Smooth muscle cell of the pulmonary artery (primary cell): ENCODE measurements at places on chromosomes 5 and 9. TPM values are rescaled to one million over a fixed set of nuclear protein-coding genes. Genes with fewer than 3 reads are reported as not detected.

Gene ANKRD33B
- total RNA-seq: 2.0 and 5.5 TPM in 2 replicates

Gene CTXN3
- not detected in 2 replicates for total RNA-seq

Gene FAM78A
- total RNA-seq: 0.69 and 0.85 TPM in 2 replicates

Gene PCDHA12
- total RNA-seq: 0.07 and 0.33 TPM in 2 replicates

Gene NEURL1B
- 2.1 and 11.3 TPM in 2 replicates for total RNA-seq

Gene CMYA5
- total RNA-seq: 0.52 and 0.69 TPM in 2 replicates

Gene HACD4
- total RNA-seq: 2.0 and 5.0 TPM in 2 replicates

Gene UTP15
- total RNA-seq: 10.2 and 16.0 TPM in 2 replicates
